ENCODE measurements at places on chromosomes 3 and 15.

DNA sequence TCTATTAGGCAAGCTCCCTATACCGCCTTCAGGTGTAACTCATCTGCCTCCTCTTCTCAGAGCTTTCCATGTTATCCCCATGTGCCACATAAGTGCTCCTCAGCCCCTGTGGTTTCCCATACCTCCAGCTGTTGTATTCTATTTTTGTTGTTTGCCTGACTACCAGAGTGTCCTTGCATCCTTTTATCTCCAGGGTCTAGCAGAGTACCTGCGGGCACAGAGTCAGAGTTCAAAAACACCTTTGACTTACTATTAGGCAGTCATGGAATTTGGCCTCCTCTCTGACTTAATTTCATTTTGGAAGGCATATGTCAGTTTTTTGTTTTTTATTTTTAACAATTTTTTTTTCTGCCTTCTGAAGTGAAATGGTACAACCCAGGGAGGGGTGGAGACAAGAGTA lies 7.1 kb downstream of the GPR87 start:
- no peak for DNase-seq

GRCh38 chr3:49912881-49913281 lies 9.2 kb upstream of the MST1R start:
- DNase-seq: no peak

GRCh38 chr3:106113747-106114146 lies 244.9 kb upstream of the CBLB start:
- DNase-seq: no peak

DNA sequence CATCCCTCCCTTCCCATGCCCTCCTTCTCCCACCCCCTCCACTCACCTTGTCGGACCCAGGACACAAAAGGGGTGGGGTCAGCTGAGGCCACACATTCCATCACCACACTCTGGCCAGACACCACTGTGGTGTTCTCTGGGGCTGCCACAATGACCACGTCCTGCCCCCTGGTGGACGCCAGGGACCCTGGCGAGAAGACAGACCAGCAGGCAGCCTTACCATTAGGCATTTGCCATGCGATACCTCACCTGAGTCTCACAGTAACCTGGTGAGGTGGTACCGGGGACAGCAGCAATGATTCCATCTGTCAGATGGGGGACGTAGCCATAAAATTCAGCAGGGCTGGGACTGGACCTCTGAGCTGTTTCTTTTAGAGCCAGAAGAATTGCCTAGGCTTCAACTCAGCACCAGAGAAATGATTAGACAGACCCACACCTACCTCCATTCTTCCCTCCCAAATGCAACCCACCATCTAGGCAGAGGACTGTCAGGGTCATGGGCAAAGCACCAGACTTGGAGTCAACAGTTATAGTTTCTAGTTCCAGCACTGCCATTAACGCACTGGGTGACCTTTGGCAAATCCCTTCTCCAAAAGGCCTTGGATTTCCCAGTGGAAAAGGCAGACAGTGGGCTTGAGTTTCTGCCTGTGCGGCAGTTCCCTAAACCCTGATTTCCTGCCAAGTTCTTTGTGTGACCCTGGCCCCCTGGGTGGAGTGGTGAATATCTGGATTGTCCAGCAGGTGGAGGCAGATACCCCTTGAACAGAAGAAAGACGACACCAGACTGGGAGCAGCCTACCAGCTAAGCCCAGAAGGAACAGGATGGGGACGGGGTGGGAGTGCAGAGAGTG lies 21.8 kb downstream of the IGDCC4 start:
- peak; percentile 56 for DNase-seq

DNA sequence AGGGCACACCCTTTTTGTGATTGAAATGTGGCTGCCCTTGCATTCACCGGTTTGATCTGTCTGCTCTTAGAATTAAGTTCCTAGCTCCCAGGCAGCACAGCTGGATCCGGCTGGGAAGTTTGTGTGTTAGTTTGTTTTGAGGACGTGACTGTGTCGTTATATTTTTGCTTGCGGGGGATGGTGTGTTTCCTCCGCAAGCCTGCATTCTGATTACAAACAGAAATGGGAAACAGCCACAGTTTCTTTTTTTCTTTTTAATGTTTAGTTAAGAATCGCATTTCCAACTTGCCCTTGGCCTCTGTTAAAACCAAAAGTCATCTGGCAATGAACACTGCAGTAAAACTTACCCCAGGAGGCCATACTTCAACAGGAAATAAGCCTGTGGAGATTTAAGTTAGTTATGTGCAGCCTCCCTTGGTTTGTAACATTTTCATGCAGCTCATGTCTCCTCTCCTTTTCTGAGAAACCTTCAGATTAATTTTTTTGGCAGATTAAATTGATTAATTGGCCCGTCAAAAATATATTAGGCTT lies 888 bp downstream of the TMOD3 start:
- no peak for DNase-seq

- DNase-seq: no peak
Measured at GRCh38 chr15:33076937-33077336, 117.6 kb downstream of the FMN1 start.

DNA sequence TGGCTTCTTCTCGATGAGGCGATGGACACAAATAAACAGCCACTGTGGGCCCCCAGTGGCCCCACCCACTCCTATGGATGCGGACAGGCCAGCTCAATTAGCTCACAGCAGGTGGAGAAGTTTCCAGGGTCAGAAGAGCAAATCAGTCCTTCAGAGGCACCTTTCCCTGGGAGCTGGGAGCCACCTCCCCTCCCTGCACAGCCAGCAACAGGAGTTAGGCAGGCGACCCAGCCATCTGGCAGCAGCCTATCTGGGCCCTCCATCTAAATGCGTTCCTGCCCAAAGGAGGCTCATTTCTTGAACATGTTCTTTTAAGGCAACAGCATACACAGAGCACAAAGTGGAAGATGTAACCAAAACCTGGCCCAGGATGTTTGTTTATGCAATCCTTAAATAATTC lies 211.9 kb upstream of the ARRDC4 start:
- DNase-seq: no peak

GRCh38 chr15:87492321-87492720 lies 764.2 kb downstream of the NTRK3 start:
- DNase-seq: no peak

DNA sequence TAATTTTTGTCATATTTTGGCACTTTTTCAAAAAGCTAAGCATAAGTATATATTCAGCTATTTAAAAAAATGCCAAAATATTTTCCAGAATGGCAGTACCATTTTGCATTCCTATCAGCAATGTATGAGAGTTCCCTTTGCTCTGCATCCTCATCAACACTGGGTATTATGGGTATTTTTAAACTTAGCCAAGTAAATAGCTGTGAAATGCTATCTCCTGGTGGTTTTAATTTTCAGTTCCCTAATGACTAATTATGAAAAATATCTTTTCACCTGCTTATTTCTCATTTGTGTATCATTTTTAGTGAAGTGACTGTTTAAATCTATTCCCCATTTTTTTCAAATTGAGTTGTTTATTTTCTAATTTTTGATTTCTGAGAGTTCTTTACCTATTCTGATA lies 199.7 kb upstream of the NECTIN3 start:
- no peak for DNase-seq

- DNase-seq: no peak
Measured at GRCh38 chr3:113676261-113676660, 20.2 kb downstream of the USF3 start.

DNA sequence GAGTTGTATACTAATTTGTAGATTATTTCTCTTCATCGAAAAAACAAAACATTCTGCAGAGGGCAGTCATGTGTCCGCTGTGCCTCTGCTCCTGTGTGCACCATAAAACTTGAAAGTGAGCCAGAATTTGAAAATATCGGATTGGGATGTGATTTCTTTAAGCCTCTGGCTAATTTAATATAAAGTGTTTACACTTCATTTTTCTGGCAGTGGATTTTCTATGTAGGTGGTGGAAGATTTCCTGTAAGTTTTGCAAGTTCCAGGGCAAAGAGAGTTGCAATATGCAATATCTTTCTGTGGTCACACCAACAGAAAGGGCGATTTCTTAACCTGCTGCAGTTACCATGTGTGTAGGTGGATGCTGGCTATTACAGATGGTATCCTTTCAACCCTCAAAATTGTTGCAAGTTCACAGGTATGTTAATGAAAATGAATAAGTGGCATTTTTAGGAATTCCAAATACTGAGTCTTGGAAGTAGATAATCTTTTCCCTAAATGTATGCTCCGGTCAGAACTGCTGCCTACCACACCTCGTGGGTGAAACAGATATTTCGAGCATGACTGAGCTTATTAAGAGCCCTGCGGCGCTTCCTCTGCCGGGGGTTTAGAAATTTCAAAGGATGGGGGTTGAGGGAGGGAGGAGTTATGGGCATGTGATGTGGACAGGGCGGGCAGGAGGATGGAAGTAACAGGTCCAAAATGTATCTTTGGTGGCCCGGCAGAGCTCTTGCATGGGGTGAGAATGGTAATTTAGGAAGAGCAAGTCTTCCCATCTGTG lies 134.0 kb downstream of the PGPEP1L start:
- peak; percentile 40 for DNase-seq

DNA sequence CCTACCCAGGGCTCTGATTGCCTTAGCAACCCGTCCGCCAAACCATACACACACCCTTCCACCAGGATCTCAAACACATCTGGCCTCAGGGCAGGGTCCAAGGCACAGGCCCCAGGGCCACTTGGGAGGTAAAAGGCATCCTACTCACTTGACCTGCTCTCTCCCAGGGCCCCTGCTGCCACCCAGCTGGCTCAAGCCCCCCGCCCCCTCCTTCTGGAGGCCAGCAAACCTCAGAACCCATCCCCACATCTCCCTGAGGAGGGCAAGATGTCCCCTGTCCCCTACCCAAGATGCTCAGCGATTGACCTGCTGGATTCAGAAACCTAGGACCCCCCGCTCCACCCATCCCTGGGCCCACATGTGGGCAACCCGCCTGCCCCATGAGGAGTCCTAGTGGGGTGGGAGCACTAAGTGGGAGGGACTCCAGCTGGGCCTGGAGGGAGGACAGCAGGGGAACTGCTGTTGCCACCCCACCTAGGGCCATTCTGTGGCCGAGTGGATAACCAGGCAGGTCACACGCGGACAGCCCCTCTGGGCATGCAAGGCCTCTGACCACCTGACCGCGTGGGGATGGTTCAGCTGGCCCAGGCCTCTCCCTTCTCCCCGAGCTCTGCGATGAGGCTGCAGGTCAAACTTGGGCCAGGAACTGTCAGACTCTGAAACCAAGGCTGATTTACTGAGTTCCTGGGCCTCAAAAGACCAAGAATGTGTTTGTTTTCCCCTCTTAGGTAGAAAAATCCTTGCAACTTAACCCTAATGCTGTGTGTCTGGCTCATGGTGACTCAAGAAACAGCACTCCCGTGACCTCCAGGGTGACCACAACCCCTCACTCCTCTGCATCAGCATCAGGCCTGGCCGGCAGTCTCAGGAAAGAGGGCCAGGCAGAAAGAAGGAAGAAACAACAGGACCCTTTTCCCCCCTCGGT lies 4.2 kb downstream of the MFGE8 start:
- no peak for DNase-seq

DNA sequence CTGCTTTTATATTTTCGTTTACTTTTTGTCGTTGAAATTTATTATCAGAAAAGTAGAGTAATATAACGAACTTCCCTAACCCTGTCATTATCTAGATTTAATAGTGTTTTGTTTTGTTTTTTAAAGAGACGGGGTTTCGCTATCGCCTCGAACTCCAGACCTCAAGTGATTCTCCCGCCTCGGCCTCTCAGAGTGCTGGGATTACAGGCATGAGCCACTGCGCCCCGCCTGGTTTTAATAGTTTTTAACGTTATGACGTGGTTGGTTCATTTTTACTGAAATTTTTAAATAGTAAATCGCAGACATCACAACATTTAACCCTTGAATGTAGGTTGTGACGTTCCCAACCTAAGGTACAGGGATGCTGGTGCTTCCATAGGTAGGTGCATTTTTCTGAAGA lies 1.0 kb downstream of the NGRN start:
- no peak for DNase-seq

DNA sequence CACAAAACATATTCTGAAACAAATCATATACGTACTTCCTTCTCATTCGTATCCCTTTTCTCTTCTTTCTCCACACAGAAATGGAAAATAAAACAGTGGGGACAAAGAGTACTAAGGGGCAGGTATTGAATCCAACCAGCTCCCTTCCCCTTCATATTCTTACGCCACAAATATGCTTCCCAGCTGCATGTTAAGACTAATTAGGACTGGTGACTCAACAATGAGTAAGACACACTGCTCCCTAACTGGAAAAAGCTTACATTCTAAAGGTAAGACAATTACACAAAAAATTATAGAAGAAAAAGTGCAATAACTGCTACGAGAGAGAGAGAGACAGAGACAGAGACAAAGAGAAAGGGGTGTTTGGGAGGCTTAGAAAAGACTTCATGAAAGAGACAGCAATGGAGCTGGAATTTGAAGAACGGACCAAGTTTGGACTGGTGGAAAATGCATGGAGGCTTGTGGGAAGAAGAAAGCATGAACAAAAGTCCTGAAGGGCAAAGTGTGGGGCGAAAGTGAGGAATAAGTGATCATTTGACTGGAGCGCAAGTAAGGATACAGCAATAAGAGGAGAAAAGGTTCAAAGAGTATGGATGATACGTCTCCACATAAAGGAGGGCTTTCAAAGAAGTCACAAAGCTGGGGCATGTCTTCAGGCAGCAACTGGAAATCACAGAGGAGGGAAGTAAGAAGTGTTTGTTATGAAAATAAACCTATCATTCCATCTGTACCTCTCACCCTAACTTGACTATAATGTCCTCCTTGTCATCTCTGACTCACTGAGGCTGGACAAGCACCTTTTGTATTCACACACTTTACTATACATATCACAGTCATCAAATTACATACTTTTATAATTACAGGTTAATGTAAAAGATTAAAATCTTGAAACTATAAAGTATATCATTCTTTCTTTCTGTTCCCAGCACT lies 49.2 kb downstream of the RYK start:
- peak; percentile 85 for DNase-seq

DNA sequence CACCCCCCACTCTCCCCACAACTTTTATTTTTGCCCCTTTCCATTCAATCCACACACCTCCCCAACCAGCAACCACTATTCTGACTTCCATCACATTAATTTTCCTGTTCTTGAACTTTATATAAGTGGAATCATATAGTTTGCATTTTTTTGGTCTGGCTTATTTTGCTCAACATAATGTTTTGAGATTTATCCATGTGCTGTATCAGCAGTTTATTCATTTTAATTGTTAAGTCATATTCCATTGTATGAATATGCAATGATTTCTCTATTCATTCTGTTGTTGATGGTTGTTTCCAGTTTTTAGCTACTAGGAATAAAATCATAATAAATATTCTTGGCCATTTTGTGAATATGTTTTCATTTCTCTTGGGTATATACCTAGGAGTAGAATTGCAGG lies 5.8 kb upstream of the SCAMP5 start:
- DNase-seq: no peak

GRCh38 chr3:28050120-28050519 lies 191.3 kb upstream of the CMC1 start:
- no peak for DNase-seq
